GM23248 (cell line): ENCODE measurements at places on chromosomes 5 and 9. TPM values are rescaled to one million over a fixed set of nuclear protein-coding genes. Genes with fewer than 3 reads are reported as not detected.

The IFNA13 gene
- total RNA-seq = not detected in 2 replicates

The DOCK8 gene
- total RNA-seq = not detected in 2 replicates

The MYOZ3 gene
- total RNA-seq = 0.13 and 0.32 TPM in 2 replicates

The SLC1A1 gene
- total RNA-seq = 45.4 and 47.6 TPM in 2 replicates

GRCh38 chr5:103391659-103392058, 133.1 kb downstream of the MACIR start:
- no peak for DNase-seq

- DNase-seq = peak; percentile 79
Observed at GRCh38 chr5:9774472-9775079, 144.4 kb upstream of the TAS2R1 start.
